ENCODE measurements at places on chromosomes 5 and 9.

DNA sequence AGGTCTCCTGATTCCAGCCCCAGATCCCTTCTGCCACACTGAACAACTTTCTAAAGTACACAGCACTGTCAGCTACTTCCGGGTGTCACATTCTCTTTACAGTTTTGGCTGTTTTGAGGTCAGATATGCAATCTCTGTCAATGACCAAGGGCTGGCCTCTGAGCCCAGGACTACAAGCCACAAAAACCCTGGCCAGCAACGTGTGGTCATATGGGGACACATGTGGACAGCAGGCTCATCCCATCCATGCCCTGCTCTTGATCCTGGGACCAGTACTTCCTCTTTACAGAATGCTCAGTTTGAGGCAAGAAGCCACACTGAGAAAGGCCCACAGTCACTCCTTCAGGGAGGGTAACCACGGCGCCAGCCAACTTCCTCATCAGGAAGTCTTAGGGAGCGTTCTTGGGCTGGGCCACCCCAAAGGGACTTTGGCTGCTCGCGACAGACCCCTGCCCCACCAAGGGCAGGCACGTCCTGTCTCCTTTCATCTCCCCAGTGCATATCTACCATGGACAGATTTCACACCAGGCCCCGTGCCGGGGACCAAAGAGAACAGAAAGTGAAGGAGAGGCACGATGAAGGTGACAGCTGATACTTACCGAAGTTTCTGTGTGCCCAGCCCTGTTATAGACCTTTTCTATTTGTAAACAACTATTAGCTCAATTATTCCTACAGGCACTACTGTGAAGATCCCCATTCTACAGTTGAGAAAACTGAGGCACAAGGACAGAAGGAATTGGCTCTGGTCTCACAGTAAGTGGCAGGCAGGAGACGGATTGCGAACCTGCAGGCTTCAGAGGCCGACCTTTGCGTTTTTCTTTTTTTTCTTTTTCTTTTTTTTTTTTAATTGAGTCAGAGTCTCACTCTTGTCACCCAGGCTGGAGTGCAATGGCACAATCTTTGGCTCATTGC lies 37.3 kb downstream of the STK10 start:
- DNase-seq: peak; percentile 38

GRCh38 chr9:134346151-134346550 lies 19.9 kb downstream of the RXRA start:
- peak; percentile 22 for DNase-seq

DNA sequence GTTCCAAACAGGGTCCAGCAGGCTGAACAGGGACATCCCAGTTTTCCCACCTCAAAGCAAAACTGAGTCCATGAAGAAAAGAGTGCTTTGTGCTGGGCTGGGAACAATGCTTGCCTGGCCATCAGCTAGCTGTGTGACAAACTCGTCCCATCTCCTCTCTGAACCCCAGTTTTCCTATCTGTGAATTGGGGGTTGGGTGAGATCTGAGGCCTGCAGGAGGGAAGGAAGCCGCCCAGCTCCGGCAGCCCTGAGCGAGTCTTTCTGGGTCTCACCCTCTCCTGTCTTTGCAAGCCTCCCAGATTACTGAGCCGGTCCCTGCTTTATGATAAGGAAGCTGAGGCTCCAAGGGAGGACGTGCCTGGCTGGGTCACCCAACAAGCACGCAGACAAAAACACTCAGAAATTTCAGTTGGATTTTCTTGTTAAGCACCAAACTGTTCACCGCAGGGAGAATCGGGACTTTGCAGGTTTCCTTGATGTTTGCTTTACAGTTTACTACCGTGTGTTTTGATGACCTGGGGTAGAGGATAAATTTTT lies 82.6 kb upstream of the LMX1B start:
- no peak for DNase-seq

- DNase-seq: no peak
Measured at GRCh38 chr9:13804532-13804931, 509.4 kb downstream of the NFIB start.

- DNase-seq: no peak
Measured at GRCh38 chr5:34556509-34556782, 99.7 kb upstream of the RAI14 start.

GRCh38 chr5:100562821-100563220 lies 27.6 kb downstream of the FAM174A start:
- no peak for DNase-seq

DNA sequence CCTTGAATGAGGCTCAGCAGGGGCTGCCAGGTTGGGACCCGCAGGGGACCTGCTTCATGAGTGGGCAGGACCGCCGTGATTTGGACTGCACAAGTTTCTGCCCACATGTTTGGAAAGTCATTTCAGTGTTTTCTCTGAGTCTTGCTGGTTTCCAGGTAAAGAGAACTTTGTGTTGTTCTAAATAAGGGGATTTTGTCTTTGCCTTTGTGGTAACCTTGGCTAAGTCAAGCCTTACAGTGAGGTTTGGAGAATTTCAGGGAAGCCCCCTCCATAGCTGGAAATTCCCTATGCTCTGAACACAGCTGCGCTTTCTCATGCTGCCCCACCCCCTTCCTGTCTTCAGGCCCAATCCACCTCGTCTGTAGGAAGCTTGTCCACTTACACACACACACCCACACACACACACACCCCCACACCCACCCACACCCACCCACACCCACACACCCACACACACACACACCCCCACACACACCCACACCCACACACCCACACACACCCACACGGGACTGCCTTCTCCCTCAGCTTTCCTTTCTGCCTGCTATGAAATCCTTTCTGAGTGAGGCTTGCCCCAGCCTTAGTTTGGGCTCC lies 270.1 kb downstream of the HSPA4 start:
- DNase-seq: peak; percentile 21
